ENCODE measurements at places on chromosomes 2 and 18.
A peak's percentile ranks its signal among the peaks of the same experiment; 100 is the strongest.

DNA sequence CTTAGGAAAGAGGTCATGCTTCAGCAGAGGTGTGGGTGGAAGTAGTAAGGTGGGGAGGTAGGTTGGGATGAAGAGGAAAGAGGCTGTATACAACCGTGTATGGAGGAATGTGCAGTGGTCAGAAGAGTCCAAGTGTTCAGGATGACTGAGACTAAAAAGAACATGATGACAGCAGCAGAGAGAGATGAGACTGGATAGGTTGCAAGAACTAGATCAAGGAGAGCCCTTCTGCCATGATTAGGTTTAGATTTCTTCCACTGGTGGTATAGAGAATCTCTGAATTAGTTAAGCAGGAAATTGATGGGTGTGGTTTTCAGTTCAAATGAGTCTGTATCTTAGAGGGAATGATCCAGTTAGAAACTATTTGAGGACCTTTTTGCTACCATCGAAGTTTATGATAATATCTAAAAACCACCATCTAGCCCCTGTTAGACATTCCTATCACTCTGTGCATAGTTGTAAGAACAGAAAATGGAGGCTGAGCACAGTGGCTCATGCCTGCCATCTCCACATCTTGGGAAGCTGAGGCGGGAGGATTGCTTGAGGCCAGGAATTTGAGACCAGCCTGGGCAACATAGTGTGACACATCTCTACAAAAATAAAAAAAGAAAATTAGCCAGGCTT, 221.0 kb downstream of the LTBP1 start:
- DNase-seq = no peak

DNA sequence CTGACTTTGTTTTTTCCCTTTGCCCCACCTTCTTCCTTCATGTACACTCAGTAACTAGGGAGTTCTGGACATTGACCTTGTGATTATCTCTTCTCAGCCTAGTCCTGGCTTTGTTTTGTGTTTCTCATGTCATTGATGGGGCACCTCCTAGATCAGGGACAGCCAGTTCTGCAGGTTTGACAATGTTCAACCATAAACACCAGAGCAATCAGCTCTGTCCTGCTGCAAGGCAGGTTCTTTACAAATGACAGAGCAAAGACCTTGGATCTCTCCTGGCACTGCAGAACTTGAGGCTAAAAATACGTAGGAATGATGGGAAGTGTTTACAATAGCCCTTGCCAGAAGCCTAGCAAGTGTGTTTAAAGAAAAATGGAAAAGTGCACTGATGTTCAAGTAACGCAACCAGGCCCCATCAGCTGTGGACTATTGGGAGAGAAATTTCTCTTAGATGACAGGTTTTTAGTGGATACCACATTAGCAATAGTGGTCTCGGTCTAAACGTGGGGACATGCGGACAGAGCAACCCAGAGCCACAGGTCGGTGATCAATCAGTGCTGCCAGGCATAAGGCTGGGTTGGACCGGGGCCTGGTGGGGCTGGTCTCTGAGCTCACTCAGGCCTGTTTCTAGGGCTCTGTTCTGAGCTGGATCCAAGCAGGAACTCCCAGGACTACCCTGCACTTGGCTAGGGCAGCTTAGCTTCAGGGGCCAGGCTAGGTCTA, 76.8 kb downstream of the SOWAHC start:
- DNase-seq = no peak

DNA sequence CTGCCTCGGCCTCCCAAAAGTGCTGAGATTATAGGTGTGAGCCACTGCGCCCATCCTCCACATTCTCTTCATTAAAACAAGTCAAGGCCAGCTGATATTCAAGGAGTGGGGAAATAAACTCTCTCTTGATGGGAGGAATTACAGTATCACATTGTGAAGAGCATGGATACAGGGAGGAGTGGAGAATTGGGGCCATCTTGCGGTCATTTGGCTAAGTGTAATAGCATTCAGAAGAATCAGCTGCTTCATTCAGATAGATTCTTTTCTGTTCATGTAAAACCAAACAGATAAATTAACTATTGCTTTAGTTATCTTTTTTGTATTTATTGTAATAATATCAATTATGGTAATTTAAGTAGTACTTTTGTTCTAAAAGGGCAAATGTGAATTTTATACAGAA, 156.3 kb downstream of the UBR3 start:
- DNase-seq = no peak

DNA sequence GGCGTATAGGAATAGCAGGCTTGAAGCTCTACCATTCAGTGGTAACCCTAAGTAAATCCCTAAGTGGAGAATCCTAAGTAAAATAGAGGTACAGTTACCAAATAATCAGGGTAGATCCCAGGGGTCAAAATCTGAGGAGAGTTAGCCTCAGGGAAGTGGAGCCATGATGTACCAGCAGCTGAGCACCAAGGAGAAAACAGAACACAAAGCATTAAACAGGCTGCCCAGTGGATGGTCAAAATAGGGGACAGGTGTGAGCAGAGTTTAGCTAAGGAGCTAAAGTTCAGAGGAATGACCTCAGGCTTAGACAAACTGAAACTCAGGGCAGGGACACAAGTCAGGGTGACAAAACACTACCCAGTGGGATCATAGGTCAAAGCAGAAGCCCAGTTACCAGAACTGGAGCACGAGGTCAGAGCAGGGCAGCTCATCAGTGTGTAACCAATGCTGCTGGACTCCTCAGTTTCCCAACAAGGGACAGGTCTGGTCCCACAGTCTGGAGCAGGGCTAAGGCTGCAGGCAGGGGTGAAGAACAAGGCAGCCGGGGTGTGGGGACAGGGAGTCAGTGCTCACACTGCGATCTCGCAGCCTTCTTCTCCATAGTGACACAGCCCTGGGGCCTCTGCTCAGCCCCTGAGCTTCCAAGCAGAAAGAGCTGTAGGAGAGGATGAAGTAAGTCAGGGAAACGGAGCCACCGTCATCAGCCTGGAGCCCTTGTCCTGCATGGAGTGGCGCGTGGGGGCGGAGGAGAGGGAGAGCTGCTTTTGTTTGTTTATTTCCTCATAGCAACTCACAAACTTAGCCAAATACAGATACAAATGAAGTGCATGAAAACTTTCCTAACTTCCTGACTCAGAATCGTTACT, 264.0 kb downstream of the MREG start:
- DNase-seq = no peak

GRCh38 chr2:105380432-105381100, 18.3 kb downstream of the FHL2 start:
- DNase-seq = no peak

- no peak for DNase-seq
These were observed 19.3 kb upstream of the CHMP1B start for GRCh38 chr18:11831921-11832320.

- no peak for DNase-seq
These were observed 15.2 kb upstream of the RAPH1 start for GRCh38 chr2:203550266-203550665.

DNA sequence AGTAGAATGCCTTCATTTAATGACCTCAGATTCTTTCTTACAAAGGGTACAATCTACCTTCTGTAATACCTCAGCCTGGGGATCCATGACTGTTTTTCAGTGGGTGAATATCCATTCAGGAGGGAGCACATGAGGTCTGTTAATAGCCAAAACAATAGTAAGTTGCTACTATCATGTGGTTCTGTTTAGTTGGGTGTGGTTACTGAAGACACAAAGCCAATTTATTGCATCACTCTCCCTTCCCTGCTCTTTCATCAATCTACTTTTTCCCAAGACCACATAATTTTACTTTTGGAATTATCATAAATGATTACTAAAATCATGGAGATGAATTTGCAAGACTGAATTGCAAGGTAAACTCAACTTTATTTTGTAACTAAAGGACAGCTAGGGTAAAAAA, 254.2 kb downstream of the GALNT13 start:
- DNase-seq = no peak

DNA sequence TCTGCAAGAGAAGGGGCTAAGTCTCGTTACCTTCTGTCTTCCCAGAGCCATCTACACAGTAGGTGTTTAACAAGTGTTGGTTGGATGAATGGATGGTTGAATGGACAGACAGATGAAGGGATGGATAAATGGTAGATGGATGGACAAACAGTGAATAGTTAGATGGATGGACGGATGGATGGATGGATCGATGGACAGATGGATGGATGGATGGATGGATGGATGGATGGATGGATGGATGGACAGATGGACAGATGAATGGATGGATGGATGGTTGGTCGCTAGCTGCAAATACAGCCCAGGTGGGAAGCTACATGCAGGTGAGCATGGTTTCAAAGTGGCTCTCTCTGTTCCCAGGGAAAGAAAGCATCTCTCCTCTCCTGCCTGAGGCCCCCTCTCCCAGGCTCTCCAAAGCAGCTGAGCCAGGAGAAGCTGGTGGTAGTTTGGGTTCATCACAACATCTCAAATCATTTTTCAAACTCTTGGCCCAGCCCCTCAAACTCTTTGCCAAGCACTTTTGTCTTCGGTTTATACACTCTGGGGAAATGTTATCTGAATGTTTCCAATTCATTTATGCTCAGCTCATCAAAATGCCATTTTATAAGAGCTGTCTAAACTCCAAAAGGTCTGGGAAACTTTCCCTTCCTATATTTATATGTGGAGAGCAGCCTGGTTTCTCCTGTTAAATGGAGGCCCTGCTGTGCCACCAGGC, 192.7 kb downstream of the ANAPC1 start:
- DNase-seq = no peak

GRCh38 chr18:3932276-3932675, 482.3 kb downstream of the TGIF1 start:
- no peak for DNase-seq

DNA sequence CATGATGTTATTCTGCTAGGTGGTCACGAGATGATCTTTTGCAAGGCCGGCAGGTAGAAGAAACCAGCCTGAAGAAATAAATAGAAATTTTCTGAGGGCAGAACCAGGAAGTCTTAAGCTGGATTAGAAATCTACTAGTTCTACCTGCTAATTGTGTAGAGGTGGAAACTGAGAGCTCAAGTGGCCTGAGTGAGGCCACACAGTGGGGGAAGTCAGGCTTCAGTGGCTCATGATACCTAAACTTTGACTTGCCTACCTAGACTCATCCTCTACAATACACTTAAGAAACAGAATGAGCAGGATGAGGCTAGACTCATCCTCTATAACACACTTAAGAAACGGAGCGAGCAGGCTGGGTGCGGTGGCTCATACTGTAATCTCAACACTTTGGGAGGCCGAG, 134.9 kb upstream of the NDUFV2 start:
- DNase-seq = no peak

- no peak for DNase-seq
These were observed 159.7 kb downstream of the TFCP2L1 start for GRCh38 chr2:121125350-121125749.

- DNase-seq = no peak
These were observed 824 bp upstream of the ZNF638 start for GRCh38 chr2:71330585-71331330.

- no peak for DNase-seq
These were observed 6.6 kb downstream of the NR4A2 start for GRCh38 chr2:156325688-156326525.

DNA sequence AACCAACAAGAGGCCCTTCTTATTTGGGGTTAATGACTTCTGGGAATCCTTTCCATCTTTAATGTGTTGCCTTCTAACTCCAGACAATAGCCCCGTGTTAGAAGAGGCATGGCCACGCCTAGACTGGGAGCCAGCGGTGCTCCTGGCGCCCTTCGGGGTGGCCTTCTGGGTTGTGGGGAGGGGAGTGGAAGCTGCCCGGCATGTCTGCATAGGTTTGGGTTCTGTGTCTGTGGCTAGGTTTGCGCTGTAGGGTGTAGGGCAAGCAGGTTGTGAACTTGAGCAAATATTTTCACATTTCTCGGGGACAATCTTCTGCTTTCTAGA, 40.4 kb downstream of the CELF4 start:
- DNase-seq = no peak

DNA sequence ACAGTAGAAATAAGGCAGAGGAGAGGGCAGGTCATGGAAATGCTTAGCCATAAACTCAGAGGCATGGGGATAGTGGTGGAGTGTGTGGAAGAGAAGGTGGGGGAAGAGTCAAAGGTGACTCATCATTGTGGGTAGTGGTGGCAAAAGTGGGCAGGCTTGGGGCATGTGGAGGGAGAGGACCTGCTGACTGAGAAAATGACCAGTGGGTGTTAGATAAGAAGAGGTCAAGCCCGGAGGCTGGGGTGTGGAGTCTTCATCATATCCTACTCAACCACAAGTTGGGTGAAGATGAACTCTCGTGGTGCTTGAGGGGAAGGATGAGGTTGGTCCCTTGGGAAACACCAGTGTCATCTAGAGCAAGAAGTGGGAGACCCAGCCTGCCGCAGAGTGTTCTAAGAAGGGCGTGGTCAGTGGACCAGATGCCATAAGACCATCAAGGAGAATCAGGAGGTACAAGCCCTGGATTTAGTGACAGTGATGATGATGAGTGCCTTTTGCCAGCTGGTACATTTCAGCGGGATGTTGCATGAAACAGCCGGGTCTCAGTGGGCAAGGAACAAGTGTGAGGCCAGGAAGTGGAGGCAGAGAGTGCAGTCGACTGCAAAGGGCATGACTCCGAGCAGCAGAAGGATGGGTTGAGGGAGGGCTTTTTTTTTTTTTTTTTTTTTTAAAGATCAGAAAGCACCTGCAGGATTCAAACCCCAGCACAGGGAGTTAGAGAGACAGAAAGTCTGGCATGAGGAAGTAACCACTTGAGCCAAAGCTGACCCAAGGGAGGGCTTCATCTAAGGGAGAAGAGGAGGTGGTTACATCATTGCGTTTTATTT, 122.6 kb upstream of the SPRED2 start:
- peak; percentile 62 for DNase-seq

- no peak for DNase-seq
These were observed 33.5 kb downstream of the GALNT5 start for GRCh38 chr2:157291018-157291417.

- DNase-seq = no peak
These were observed 23.3 kb upstream of the MC5R start for GRCh38 chr18:13800505-13801259.

GRCh38 chr18:44130376-44130942, 550.2 kb upstream of the SETBP1 start:
- peak; percentile 73 for DNase-seq

- no peak for DNase-seq
These were observed 244.2 kb upstream of the ACVR2A start for GRCh38 chr2:147600646-147601045.

GRCh38 chr2:120123090-120123489, 100.1 kb downstream of the TMEM185B start:
- DNase-seq = no peak

Data from NAMALWA (cell line).